ENCODE measurements at places on chromosomes 5 and 9. TPM values are rescaled to one million over a fixed set of nuclear protein-coding genes. Genes with fewer than 3 reads are reported as not detected.

- DNase-seq, result no peak
These were observed 170.1 kb downstream of the ICE1 start for GRCh38 chr5:5592541-5592940.

- DNase-seq, result no peak
These were observed 17.9 kb downstream of the MYO10 start for GRCh38 chr5:16918156-16918555.

DNA sequence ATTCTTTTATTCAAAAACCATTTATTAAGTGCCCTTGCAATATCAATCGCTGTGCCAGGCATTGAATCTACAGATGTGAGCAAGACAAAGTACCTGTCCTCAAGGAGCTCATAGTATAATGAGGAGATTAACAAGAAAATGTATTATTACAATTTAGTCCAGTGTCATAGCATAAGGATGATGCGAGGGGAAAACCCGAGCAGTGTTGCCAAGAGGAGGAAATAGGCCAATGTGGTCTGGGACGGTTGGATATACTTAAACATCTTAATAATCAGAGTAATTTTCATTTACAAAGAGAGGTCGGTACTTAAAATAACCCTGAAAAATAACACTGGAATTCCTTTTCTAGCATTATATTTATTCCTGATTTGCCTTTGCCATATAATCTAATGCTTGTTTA, 18.5 kb downstream of the CD274 start:
- no peak for DNase-seq

DNA sequence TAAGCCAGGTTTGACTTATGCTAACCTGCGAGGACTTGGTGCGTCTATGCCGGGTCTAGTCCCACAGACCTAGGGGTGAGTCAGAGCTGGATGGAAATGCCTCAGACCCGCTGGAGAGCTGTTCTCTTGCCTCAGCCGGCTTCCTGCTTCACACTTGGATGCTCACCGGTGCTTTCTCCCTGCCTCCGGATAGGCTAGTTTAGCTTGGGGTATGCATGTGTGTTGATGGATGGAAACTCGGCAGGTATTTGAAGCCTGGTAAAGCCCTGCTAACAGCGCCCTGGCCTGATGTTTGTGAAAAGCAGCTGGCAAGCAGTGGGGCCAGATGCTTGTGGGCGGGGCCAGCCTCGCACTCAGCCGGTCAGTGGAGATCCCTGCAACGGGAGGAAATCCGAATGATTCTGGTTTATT, 29.3 kb downstream of the PRRC2B start:
- peak; percentile 72 for DNase-seq

DNA sequence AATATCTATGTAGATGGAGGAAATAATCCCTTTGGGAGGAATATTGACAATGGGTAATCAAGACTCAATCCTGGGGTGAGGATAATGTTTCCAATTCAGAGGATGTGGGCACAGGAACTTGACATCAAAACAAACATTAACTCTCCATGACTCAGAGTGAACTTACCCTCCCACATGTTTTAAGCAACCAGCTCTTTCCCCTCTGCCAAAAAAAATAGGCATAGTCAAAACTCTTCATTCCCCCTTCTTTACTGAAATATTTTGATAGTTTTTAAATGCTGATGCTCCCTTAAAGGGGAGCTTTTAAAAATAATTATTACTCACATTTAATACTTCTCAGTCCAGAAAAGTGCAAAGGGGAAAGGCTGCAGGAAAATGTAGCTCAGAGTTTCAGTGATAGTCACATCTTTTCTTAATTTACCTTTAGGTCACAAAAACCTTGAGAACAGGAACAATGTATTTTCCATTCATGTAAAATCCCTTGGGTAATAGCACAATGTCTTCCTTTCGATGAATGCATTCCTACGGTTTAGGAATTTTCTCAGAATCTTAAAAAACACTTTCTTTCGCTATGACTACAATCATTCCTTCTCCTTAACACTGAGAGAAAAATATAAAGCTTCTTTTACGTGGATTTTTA, 298.4 kb upstream of the GRAMD2B start:
- no peak for DNase-seq

DNA sequence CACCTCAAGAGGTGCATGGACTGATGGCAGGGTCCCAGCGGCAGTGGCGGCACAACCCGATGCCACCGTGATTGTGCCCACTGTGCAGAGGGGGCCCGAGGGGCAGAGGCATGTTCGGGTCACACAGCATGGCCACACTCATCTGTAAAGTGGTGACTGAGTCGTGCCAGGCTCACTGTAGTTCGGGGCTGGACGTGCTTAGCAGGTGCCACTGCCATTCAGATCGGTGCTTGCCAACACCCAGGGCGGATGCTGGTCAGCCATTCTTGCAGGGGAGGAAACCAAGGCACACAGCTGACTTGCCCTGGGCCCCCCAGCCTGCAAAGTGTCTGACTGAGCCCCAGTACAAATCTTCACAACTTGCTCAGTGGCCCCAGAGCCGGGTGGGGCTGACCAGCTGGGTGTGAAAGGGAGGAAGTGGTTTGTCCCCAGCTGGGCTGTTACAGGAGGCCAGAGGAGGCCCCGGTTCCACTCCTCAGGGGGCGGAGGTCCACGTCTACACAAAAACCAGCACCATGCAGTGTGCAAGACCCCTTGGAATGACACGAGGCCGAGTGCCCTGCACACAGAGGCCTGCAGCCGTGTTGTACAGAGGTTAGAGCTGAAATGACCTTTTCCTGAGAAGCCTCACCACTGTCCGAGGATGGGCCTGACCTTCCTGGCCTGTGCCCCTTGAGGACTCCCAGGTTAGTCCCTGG, 17.9 kb downstream of the FGD3 start:
- no peak for DNase-seq

- DNase-seq, result no peak
These were observed 3.7 kb downstream of the UGCG start for GRCh38 chr9:111900151-111900857.

DNA sequence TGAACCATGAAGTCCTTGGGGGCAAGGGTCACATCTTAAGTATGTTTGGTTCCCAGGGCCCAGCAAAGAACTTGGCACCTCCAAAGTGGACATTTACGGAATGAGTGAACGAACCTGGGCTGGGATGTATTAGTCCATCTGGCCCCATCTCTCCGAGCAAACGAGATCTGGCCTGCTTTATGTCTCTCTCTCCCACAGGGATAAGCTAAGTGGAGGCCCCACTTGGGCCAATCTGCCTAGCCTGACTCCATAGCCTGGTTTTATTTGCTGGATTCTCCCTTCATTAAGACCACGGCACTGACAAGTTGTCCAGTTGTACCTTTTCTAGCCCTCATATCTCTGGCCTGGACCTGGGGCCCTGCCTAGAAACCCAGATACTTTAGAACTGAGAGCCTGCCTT, 2.1 kb downstream of the TTLL11 start:
- no peak for DNase-seq

DNA sequence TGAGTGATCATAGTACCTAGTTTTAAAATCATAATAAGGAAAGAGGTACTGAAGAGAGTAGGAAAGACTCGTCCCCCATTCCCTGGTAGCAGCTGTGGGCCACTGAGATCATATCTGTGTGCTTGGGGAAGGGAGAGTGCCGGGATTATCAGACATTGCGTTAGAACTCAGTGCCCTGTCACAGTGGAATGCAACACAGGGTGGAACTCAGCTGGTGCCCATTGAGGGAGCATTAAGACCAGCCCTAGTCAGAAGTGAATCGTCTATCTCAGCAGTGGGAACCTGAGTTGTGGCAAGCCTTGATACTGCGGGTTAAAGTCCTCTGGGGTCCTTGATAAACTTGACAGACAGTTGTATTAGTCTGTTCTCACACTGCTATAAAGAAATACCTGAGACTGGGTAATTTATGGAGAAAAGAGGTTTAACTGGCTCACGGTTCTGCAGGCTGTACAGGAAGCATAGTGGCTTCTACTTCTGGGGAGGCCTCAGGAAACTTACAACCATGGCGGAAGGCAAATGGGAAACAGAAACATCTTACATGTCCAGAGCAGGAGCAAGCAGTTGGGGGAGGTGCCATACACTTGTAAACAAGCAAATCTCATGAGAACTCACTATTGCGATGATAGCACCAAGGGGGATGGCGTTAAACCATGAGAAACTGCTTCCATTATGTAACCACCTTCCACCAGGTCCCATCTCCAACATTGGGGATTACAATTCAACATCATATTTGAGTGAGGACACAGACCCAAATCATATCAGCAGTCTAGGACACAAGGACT, 33.1 kb downstream of the NDUFAF2 start:
- no peak for DNase-seq

GRCh38 chr9:70318002-70318401, 59.2 kb downstream of the SMC5 start:
- DNase-seq, result no peak

DNA sequence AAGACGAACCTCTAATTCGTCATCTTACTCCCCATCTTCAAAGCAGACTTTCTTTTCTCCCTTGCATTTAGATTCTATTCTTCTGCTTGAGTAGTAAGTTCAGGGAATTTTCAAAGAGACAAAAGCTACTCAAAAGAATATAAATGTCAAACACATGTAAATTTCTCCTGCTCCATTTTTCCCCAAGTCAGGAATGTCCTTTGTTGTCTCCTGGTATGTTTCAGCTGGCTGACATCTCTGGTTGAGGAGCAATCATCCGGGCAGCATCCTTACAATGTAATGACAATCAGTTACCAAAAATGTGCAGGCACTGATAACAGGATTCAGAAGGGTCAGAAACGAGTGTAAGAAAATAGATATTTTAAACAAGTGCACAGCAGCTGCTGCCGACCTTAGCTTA, 47.6 kb upstream of the PPP1R2B start:
- no peak for DNase-seq

- DNase-seq, result no peak
These were observed 19.3 kb upstream of the ADAM19 start for GRCh38 chr5:157594675-157595459.

GMCL2 gene
- not detected for total RNA-seq

SAPCD2 gene
- 4.0 TPM for total RNA-seq

FOXD4 gene
- 0.91 TPM for total RNA-seq

CCNO gene
- total RNA-seq, result 7.4 TPM

PHYHD1 gene
- total RNA-seq, result 32.6 TPM
